ENCODE measurements at places on chromosomes 3 and 15.

DNA sequence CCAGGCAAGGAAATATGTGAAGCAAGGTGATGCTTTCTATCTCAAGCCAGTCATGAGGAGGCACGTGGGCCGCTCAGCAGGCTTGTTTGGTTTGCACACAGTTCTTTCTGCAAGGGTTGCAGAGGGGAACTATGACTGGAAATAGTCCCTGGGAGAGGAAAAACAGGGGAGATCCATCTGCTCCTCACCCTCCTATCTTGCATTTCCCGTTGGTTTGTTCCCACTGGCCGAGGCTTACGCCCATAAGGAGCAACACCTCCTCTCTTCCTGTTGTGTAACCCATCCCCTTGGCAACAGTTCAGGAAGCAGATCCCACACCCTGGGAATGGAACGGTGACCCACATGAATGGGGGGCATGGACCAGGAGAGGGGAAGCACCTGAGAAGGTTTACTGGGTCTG, 72.1 kb upstream of the MAGI1 start:
- DNase-seq = no peak

DNA sequence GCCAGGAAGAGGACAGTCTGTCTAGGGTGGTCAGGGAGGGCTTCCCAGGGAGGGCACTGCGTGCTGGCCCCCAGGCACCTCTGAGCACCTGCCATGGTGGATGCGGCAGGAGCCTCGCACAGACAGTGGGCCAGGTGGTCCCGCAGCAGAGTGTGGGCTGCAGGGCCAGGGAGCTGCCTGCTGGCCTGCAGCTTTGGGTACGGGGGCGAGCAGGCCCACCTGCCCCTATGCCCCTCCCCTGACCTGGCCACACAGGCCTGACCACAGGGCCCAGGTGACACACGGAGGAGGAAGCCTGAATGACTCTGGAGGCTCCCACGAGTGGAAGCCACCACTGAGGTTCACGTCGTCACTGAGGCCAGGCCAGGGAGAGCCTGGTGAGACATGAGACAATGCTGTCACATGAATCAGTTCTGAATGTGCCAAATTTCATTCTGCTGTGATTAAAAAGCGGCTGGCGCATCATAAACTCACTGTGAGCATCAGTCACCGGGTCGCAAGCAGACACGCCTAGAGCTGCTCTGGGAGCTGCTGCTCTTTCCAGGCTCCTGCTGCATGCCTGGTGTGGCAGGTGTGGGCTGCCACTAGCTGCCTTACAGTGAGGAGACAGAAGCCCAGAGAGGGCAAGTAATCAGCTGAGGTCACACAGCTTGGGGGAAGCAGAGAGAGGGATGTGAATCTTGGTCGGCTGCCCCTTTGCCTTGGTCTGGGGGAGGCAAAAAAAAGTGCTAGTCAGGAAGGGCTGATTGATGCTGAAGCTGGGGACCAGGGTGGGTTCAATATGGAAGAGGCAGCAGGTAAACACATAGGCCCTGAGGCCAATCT, 39.5 kb upstream of the IQSEC1 start:
- no peak for DNase-seq

DNA sequence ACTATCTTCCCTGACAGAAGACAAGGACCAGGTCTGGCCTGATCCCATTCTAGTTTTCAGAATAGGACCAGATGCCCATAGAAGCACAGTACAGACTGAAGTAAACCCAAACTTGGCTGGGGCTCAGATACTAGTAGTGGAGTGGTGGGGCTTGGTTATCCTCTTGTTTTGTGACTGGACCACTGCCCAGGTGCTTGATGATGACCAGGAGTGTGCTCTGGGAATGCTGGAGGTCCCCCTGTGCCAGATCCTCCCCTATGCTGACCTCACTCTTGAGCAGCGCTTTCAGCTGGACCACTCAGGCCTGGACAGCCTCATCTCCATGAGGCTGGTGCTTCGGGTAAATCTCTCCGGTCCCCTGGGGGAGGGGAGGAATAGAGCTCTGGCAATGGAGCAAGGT, 36.3 kb downstream of the ESYT3 start:
- DNase-seq = no peak

GRCh38 chr3:52072020-52072419, 15.6 kb upstream of the DUSP7 start:
- DNase-seq = no peak

- DNase-seq = no peak
These were observed 65.2 kb downstream of the CERS3 start for GRCh38 chr15:100463515-100463914.

DNA sequence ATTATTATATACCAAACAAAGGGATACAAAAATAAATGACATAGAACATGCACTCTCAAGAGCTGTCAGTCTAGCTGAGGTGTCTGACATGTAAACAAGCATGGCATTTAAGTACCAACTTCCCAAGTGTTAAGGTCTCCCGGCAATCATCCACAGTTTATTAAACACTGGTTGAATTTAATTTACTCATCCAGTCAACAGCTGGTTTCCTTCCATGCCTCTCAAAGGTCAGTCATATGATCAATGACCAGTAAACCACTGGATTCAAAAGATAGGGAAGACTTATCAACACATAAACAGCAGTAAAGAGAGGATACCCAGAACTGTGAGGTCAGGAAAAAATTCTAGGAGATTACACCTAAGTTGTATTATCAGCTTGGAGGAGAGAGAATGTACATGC, 80.4 kb downstream of the ADAM10 start:
- DNase-seq = no peak

- no peak for DNase-seq
These were observed 83.3 kb downstream of the IGF2BP2 start for GRCh38 chr3:185741586-185741985.

DNA sequence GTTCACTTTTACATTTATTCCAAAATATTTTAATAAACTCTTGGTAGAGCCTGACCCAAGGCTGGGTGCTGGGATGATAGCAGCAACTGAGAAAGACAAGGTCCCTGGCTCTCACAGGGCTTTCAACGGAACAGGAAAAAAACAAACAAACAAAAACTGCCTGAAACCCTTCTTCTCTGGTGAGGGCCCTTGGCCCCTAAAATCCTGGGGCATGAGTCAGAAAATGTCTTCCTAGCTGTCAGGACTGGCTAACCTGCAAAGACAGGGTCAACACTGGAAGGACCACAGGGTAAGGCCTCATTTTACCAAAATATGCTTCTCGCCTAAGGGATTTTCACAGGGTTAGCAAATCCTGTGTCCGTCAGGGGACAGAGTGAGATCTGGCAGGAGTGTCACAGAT, 45.7 kb upstream of the WNT5A start:
- no peak for DNase-seq

DNA sequence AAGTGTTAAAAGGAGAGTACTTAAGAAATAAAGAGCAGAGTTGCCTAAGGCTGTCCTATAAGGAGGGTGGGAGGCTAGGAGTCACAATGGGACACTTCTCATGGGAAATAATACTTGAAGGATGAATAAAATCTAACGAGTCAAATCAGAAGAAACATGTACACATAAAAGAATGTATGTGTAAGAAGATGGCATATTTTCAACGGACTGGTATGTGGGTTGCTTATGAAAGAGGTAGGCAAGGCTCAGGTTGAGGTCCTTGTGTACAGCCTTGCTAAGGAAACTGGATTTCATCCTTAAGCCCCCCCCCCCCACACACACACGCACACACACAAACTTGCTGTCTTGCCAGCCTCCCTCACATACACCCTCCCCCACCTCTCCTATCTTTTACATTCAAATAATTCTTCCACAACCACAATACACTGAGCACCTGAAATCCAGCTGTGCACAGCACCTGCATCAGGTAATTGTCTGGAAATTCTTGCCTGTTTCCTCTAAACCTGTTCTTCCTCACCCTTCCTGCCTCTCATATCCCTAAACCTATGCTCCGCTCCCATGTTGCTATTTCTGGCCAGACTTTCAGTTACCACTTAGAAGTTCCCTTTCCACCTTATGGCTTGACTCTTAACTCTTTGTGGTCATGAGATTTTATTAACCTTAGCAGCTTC, 79.2 kb downstream of the FMN1 start:
- DNase-seq = no peak

- DNase-seq = peak; percentile 46
These were observed 518.4 kb downstream of the FOXP1 start for GRCh38 chr3:71064956-71065763.

DNA sequence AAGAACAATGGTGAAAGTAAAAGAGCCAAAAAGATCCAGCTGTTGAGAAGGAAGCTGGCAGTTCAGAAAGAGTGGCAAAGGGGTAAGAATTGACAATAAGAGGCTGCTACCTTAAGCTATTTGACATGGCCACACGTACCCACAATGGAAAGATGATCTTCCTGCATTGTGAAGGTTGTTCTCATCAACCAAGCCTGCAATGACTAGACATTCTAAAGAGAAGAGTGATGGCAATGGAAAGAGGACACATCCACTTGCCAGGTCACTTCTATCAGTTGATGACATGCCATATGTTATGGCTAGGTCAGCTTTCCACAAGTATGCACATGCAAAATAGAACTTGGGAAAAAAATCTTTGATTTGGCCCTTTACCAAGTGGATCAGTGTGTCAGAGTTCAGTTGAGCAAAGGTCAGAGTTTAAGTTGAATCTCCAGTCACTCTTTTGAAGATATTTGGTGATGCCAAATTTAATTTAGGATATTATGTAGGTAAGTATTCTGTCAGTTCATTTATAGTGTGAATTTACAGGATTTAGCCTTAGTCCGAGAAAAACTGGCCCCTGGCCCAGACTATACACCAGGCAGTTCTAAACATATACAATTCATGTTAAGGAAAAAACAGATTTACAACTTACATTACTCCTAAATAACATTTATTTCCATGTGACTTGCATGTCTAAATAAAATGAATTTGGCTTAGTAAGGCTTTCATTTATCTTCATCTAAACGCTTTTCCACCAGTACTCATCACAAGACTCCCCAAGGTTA, 104.9 kb upstream of the FLNB start:
- DNase-seq = no peak

- DNase-seq = no peak
These were observed 6.9 kb upstream of the FOXB1 start for GRCh38 chr15:59997070-59997701.

DNA sequence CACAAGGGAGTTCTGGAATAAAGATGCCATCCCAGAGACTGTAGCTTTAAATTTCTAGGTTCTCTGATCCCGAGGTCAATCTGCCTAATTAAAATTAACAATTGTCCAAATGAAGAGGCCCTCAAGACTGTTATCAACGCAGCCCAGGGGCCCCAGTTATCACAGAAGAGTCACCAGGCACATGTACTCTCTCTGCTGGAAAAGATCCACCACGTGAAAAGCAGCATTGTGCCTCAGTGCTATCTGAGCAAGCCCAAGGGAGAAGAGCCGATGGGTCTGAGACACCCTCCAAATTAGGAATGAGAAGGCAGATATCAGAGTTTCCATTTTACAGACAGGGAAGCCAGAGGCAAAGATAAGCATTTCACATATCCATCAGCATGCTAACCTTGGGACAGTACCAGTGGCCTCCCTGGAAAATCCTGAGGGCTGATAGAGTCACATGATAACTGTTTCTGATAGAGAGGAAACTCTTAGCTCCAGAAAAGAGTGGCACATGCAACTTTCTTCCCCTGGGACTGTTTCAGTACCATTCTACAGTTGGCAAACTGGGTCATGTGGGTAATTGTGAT, 55.5 kb downstream of the ITGB5 start:
- no peak for DNase-seq

- no peak for DNase-seq
These were observed 592 bp upstream of the ZNF445 start for GRCh38 chr3:44478055-44478468.

DNA sequence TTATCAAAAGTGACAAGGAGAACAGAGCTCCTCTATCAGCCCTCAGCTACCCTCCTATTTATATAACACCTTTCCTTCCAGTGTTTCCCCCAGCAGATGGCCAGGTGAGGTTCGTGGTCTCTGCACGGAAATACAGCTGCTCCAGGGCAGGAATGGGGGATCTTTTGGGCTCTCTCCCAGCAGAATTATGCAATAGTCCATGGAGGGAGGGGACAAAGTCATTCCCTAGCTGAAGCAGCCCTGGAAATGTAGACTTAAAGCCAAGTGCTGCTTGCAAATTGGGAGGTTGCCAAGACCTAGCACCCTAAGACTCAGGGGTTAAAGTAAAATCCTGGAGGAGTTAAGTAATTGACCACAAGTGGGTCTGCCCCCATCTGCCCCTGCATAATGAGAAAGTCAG, 256.3 kb downstream of the LRTM1 start:
- DNase-seq = no peak

DNA sequence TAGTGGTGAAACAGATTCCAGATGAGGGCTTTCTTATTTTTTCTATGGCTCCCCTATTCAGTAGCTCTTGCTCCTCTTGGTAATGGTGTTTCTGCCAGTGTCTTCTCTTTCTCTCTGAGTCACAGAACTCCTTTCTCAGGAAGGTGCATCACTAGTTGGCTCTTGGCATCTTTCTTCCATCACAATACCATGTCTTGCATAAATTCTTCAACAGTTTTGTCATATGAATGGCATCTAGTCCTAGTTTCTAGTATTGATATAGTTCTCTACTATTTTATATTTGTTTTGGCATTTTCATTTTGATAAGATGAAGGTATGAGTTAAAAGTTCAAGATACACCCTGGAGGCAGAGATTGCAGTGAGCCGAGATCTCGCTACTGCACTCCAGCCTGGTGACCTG, 51.0 kb downstream of the REC114 start:
- no peak for DNase-seq

DNA sequence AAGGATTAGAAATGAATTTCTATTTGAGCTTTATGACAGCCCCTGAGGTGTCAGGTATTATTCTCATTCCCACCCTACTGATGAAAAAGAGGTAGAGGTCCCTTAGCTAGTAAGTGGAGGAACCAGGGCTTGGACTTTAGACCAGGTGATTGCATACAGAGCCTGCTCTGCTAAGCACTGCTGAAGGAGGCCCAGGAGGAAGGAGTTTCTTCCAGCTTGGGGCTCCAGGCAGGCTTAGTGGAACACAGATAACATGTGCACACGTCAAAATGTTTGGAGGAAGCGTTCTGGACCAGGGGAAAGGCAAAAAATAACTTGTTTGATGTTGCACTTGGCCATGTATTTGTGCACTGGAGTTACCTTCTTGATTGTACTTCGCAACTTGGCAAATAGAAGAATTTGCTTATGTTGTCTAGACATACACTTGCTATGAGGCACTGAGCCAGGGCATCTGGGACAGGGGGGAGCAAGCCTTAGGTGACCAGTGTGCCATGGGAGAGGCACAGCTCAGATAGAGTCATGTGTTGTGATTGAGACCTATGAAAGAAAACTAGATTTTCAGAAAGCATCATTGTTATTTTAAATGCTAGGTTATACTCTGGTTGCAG, 22.4 kb downstream of the IFT122 start:
- no peak for DNase-seq

- DNase-seq = no peak
These were observed 25.1 kb downstream of the CASR start for GRCh38 chr3:122208579-122208978.

GRCh38 chr3:155391104-155391503, 97.6 kb upstream of the STRIT1 start:
- DNase-seq = no peak

GRCh38 chr3:62035402-62036057, 337.8 kb downstream of the FEZF2 start:
- DNase-seq = no peak

GRCh38 chr3:109553591-109554371, 216.4 kb upstream of the DPPA4 start:
- no peak for DNase-seq

- DNase-seq = no peak
These were observed 39.9 kb upstream of the ADCY5 start for GRCh38 chr3:123488645-123489347.

GRCh38 chr15:20356444-20356910, 185.1 kb downstream of the GOLGA6L6 start:
- DNase-seq = peak; percentile 75

- DNase-seq = no peak
These were observed 617.1 kb downstream of the SQOR start for GRCh38 chr15:46251903-46252302.
